Fibroblast of skin of left biceps (primary cell): ENCODE measurements at places on chromosomes 12 and 14.

GRCh38 chr14:54094765-54095164 is 138.1 kb upstream of the BMP4 start:
- DNase-seq: no peak

DNA sequence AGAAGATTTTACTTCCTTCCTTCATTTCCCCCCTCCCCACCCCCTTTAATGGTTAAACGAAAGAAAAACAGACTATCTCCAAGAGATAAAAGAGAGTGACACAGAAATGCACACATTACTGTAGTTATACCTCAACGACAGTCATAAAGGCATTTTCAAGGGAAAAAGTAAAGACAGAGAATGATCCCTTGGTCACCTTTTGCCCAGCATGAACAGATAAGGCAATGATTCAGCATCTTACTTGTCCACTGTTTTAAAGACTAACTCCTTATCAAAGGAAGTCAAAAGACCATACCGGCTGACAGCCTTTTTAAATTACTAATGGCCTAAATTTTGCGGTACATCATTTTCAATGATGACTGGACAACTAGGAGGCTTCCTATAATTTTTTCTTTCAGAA is 326.6 kb downstream of the PAWR start:
- DNase-seq: no peak

DNA sequence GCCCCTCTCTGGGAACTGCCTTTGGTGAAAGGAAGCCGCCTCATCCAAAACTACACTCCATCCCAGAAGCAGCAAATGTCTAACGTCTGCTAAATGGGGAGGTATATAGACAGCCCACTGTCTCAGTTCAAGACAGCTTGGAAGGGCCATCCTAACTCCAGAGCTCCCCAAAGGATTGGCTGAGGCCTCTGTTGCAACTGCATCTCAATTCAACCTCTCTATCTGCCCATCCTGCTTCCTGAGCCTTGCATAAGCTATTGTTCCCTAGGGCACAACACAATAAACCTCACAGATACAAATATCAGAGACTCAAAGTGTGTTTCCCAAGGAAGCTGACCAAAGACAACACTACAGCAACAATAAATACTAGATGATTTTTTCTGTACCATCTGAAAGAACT is 495.2 kb upstream of the SOX5 start:
- DNase-seq: no peak

GRCh38 chr12:124738636-124739467 is 124.8 kb downstream of the SCARB1 start:
- DNase-seq: no peak

- no peak for DNase-seq
Observed at GRCh38 chr14:24789378-24789884, 155.4 kb upstream of the GZMB start.

DNA sequence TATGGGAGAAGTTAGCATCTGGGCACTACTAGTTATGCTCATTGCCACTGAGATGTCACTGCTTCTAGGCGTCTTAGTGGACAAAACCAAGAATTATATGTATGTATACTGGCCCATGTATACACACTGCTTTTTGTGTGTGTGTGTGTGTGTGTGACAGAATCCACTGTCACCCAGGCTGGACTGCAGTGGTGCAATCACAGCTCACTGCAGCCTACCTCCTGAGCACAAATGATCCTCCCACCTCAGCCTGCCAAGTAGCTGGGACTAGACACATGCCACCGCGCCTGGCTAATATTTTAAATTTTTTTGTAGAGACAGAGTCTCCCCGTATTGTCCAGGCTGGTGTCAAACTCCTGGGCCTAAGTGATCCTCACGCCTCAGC is 25.2 kb downstream of the LIMA1 start:
- DNase-seq: no peak

DNA sequence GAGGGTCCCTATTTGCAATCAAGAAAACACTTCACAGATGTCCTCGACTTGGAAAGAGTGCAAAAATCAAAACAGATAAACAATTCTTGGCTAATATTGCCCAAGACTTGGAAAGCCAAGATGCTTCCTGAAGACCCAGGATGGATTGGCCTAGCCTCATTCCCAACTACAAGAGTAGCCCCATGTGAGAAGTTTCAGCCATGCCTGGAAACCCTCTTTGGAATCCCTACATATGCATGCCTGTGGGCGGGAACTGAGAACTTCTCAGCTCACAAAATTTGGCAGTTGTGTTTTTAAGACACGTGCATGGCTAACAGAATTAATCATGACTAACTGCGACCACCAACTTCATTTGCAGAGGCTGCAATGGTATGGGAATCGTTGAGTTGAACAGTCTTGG is 283.2 kb upstream of the TBX3 start:
- DNase-seq: no peak

- DNase-seq: no peak
Observed at GRCh38 chr12:5000204-5000603, 43.5 kb upstream of the KCNA5 start.

- DNase-seq: no peak
Observed at GRCh38 chr12:70919597-70920035, 922 bp downstream of the PTPRR start.

DNA sequence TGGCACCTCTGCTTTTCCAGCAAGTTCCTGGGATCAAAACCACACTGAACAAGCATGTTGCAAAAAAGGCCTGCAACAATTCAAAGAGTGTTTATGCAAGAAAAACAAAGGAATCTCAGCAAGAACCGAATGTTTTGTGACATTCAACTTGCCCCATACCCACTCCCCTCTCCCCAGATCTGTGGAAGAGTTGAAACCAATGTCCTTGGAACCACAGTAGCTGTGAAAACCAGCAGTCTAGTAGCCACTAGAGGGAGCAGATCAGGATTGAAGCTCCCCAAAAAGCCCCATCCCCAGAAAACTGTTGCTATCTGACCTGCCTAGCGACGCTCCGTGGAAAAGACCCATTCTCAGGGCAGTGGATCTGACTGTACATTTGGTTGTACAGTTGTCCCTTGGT is 27.1 kb downstream of the PRKAB1 start:
- DNase-seq: no peak

DNA sequence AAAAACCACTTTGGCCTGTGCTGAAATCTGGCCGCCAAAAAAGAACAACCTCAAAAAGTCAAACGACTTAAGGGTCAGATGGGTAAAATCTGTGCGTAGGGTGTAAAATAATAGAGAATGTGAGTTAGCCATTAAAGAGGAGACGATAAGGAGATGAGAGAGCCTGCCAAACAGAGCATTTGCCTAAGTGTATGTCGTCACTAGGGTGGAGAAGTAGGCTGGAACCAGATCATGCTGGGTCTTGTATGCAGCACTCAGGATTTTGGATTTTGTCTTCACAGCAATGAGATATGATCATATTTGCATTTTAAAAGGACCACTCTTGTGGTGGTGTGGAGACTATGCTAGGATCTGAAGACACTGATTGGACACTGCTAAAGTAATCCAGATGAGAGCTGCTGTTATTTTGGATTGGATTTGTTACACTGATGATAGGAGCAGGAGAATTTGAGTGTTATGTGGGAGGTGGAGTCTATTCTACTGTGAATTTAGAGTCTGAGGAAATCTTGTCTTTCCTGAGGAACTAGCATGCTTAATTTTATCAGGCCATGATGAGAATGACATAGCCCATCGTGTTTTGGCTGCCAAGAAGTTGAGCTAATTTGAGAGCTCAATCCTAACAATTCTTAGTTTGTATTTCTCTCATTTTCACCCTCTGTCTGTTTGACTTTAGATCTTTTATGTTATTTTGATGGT is 24.8 kb upstream of the DBX2 start:
- DNase-seq: no peak

DNA sequence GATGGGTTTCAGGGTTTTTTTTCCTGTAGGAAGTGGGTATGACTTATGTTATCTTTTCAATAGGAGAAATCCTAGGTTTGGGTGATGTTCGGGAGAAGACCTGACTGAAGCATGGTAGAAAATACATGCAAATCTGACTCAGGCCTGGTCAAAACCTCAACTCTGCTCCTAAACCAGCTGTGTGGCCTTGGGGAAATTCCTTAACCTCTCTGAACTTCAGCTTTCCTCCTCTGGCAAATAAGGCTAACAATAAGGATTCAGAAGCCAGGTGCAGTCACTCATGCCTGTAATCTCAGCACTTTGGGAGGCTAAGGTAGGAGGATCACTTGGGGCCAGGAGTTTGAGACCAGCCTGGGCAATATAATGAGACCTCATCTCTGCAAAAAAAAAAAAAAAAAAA is 148.5 kb downstream of the PHETA1 start:
- no peak for DNase-seq

GRCh38 chr14:57174466-57174865 is 94.2 kb downstream of the EXOC5 start:
- DNase-seq: no peak

DNA sequence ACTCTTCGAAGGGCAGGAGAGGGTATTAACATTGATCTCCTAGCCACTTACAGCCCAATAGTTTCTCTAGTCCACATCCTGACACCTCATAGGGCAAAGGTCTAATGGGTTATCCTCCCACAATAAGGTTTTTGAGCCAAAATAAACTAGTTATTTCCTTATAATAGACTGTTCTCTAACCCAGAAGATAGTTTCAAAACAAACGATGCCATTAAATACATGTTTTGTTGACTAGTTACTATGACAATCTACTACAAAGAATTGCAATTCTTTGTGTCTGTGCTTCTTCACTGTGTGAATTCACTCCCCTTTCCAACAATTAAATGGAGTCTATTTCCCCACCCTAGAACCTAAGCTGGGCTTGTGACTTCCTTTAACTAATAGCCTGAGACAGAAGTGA is 6.4 kb upstream of the ACTR10 start:
- DNase-seq: no peak

GRCh38 chr12:52086944-52087835 is 7.7 kb downstream of the SMIM41 start:
- no peak for DNase-seq

DNA sequence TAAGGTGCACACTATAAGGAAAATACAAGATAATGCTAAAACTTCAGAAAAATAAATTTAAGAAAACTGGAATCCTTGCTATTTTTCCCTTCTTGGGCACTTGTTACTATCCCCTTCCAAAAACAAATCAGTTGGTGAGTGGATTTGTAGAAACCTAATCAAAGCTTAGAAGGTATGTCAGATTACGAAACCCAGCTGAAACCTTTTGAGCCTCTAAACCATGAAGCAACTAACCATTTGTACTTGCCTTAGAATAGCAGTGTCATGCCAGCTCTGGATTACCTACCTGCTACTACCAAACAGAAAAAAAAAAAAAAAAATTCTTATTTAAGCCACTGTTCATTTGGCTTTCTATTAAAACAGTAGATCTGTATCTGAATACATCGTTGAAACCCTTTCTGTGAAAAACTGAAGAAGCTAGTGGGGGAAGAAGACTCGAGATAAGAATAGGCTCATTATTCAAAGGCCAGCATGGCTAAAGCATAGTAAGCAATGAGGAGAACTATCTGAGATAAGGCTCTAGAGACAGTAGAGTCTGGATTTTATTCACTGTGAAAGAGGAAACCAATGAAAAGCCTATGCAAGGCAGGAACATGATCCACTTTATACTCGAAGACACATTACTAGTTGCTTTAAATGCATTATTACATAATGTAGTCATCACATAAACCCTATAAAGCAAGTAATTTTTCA is 30.2 kb downstream of the OSBPL8 start:
- no peak for DNase-seq

DNA sequence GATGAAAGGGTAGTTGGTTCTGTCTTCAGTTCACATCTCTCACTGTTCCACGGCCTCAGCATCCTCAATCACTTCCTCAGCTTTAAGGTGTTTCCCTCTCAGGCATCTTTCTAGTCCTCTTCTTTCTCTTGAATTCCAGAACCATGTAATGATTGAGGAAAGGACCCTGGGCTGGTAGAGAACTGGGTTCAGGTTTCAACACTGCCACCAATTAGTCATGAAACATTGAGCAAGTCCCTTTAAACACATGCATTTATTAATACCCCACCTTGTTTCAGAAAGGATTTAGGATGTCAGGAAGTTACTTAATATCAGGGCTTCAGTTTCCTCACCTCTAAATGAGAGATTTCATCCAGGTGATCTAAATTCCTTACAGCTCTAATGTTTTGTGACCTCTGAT is 7.2 kb downstream of the DMAC2L start:
- DNase-seq: no peak

- no peak for DNase-seq
Observed at GRCh38 chr12:92529944-92530343, 172.8 kb upstream of the PLEKHG7 start.

DNA sequence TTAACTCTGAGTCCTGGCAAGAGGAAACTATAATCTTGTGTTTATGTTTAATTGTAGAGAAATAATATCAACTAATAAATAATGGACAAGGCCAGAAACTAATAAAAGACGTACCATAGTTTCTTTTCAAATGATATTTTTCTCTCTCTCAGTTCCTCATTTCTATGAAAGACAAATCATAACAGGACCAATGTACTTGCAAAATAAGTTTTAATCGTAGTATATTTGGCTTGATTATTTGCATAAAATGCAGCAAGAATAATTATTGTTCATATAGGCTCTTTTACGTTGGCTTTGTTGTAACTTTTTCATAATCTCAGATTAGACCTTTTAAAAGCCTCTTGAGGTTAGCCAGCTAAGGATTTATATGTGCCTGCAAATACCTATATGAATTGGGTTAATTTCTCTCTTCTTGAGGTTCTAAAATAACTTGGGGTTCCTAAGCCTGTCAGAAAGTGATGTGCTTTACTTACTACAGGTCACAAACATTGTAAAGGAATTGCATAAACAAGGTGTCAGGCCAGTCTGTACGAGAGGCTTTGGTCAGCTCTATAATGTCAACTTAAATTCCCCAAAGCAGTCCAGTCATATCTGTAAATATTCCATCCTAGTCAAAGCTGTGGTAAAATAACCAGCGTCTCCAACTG is 152.8 kb upstream of the PTPRQ start:
- no peak for DNase-seq

DNA sequence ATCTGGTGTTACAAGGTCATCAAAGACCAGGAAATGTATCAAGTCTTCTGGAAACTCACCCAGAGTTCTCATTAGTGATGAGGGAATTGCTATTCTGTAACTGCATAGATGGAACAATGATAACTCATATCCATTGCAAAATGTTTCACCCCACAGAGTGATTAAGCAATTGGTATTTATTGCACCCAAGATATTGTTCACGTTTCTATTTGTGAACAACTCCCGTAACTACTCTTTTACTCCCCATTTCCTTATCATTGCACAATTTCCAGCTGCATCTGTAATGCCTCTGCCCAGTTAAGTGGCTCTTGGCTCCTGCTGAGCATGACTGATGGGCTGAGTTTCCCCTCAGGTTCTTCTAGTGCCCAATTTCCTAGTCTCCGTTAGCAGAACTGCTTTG is 108.7 kb upstream of the PRICKLE1 start:
- no peak for DNase-seq
